ENCODE measurements at places on chromosomes 3 and 15. TPM values are rescaled to one million over a fixed set of nuclear protein-coding genes. Genes with fewer than 3 reads are reported as not detected.

CCDC13 gene
- total RNA-seq, result 2.0 TPM

SLC15A2 gene
- total RNA-seq, result 1.4 TPM

BTLA gene
- total RNA-seq, result not detected

GRCh38 chr3:70517124-70517890, 204.9 kb upstream of the MDFIC2 start:
- H3K4me1 ChIP-seq, result no peaks in the 10 kb centered on the region
- no peak overlapping the region for H3K4me3 ChIP-seq
- no peak overlapping the region for H3K27ac ChIP-seq
- H3K27me3 ChIP-seq, result no peaks in the 10 kb centered on the region

- H3K4me3 ChIP-seq, result no peak overlapping the region
- H3K4me1 ChIP-seq, result no peaks in the 10 kb centered on the region
- no peaks in the 10 kb centered on the region for H3K27me3 ChIP-seq
- no peaks in the 10 kb centered on the region for H3K36me3 ChIP-seq
- no peak overlapping the region for H3K27ac ChIP-seq
These were observed 99.6 kb downstream of the SLC25A26 start for GRCh38 chr3:66320390-66320789.

DNA sequence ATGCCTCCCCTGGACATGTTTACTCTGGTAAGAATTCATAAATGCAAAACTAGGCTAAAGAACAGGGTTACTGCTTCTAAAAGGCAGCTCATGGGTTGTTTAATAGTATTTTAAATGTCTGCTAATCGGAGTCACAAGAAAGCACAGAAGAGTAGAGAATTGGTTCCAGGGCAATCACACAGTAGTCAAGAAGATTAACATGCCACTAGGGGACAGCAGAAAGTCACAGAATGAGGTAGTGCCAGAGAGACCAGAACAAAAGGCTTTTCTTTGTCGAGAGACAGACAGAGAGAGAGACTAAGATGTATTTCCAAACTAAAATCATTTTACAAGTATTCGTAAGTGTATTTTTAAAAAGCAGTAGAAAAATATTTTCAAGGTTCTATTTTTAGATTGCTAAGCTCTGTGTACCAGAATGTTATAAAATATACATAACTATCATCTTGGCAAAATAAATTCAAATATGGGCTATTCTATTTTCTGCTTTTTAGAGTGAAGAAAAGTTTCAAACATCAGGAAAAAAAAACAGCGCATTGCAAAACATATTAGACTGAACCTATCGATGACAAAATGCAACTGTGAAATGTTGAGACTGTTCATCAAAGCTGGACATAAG, 78.3 kb upstream of the CDIN1 start:
- H3K27ac ChIP-seq, result no peak overlapping the region
- no peak overlapping the region for H3K4me3 ChIP-seq
- H3K4me1 ChIP-seq, result peaks cover 20% of the 10 kb centered on the region
- no peaks in the 10 kb centered on the region for H3K27me3 ChIP-seq
- no peaks in the 10 kb centered on the region for H3K36me3 ChIP-seq
- peak; percentile 18 for DNase-seq

EHD4 gene
- 9.3 TPM for total RNA-seq

DNA sequence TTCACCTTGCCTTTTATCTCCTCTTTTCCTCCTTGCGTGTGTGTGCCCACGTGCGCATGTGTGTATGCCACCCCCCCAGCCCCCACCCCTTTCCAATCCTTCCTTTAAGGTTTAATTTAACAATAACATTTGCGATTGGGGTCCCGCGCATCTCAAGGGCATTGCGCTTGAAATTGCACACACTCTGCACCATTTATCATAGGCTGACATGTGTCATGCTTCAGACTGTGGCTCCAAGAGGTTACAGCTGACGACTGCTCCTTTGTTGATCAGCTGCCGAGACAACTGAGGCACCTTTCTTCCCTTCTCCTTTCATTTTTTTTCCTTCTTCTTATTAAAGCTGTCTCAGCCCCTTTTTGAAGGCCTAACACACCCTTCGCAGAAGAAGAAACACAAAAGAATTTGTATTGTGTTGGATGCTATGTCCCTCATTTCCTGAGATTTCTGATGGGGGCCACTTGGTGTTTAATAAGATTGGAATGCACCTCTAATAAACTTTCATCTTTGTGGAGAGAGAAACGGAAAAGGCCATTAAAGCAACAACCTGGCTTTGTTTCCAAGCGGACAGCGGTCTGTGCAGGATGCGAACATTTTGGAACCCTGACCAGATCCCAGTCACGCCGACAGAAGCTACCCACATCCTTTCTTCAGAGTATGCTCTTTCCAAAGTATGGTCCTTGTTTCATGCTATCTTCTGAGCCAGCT, 470.1 kb downstream of the MCTP2 start:
- no peak overlapping the region for H3K4me3 ChIP-seq
- no peak overlapping the region for H3K27ac ChIP-seq
- H3K27me3 ChIP-seq, result no peaks in the 10 kb centered on the region
- no peak for DNase-seq

DNA sequence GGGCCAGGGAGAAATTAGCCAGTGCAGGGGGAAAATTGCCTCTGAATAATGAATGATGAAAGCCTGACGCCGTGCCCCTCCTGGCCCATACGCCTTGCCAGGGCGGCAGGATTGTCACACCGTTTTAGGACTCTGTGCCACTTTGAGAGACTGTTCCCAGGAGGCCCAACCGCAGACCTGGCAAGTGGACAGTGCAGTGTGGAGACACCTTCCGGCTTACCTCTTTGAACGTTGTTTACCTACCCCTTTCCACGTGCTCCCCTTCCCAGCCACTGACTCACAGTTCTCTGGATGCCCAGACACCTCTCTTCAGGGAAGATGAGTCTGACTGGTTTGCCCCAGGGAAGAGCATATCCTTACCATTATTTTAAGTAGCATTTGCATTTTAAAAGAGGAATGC, 84.0 kb upstream of the PXYLP1 start:
- peak overlapping the region; percentile 68 for H3K27ac ChIP-seq
- H3K27me3 ChIP-seq, result no peaks in the 10 kb centered on the region
- no peak for DNase-seq

GRCh38 chr3:129224984-129225393, 24.4 kb upstream of the COPG1 start:
- no peaks in the 10 kb centered on the region for H3K36me3 ChIP-seq
- no peak overlapping the region for H3K27ac ChIP-seq
- peaks cover 5% of the 10 kb centered on the region for H3K4me1 ChIP-seq
- DNase-seq, result no peak

DNA sequence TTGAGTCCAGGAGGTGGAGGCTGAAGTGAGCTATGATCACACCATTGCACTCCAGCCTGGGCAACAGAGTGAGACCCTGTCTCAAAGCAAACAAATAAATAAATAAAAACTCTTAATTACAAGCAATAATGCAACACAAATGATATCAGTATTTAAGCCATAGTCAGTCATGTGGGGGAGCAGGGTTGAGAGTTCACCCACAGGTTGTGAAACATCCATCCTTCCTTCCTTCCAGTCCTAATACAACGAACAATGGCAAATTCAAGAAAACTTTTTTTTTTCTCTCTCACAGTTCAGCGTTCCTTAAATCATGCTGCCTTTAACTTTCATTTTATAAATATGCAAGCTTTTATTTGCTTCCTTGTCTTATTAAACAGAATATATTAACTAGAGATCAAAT, 24.1 kb downstream of the ZNF592 start:
- H3K4me3 ChIP-seq, result no peak overlapping the region
- H3K4me1 ChIP-seq, result no peaks in the 10 kb centered on the region
- no peaks in the 10 kb centered on the region for H3K27me3 ChIP-seq
- H3K27ac ChIP-seq, result no peak overlapping the region
- peaks cover 12% of the 10 kb centered on the region for H3K36me3 ChIP-seq

DNA sequence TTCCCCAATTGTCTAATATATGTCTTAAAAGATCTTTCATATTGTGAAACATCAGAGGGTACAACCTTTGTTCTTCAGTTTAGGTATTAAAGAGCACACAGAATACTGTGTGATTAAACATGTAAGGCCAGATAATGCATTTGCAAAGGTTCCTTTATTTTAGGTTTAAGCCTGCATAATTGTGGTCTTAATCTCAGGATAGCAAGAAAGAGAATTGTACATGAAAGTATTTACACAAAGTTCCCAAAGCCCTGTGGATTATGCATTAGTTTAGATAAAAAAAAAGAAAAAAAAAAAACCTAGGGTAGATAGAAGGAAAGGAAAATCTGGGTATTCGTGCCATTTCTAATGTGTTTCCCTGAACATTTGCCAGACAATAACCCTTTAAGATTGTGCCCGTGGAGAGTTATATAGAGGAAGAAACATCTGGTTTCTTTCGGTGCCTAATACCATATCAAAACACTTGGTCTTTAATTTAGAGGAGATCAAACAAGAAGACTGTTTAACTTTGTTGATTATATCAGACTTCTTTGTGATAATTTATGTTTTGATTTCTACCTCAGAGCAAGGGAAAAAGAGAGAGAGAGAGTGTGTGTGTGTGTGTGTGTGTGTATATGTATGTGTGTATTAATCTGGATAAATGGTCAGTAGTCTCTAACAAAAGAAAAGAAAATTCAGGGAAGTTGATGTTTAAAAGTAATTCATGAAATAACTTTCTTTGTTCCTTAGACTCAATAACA, 139.6 kb upstream of the CGNL1 start:
- no peak for DNase-seq
- H3K4me3 ChIP-seq, result peak overlapping the region; percentile 67
- peaks cover 55% of the 10 kb centered on the region for H3K4me1 ChIP-seq

DNA sequence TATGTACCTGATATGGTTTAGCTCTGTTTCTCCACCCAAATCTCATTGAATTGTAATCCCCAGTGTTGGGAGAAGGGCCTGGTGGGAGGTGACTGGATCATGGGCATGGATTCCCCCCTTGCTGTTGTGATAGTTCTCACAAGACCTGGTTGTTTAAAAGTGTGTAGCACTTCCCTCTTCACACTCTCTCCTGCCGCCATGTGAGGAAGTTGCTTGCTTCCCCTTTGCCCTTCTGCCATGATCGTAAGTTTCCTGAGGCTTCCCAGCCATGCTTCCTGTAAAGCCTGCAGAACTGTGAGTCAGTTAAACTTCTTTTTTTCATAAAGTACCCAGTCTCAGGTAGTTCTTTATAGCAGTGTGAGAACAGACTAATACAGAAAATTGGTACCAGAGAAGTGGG, 93.1 kb downstream of the C3orf70 start:
- DNase-seq, result no peak
- H3K27me3 ChIP-seq, result no peaks in the 10 kb centered on the region
- H3K27ac ChIP-seq, result no peak overlapping the region
- no peak overlapping the region for H3K4me3 ChIP-seq
- H3K4me1 ChIP-seq, result no peaks in the 10 kb centered on the region
- H3K36me3 ChIP-seq, result peaks cover 48% of the 10 kb centered on the region

ASB14 gene
- not detected for total RNA-seq

RNU5B-1 gene
- total RNA-seq, result not detected

- no peak for DNase-seq
- H3K27me3 ChIP-seq, result no peaks in the 10 kb centered on the region
- no peak overlapping the region for H3K27ac ChIP-seq
- H3K36me3 ChIP-seq, result no peaks in the 10 kb centered on the region
- no peak overlapping the region for H3K4me3 ChIP-seq
These were observed 389.8 kb upstream of the KCNMB2 start for GRCh38 chr3:178146406-178146831.

DNA sequence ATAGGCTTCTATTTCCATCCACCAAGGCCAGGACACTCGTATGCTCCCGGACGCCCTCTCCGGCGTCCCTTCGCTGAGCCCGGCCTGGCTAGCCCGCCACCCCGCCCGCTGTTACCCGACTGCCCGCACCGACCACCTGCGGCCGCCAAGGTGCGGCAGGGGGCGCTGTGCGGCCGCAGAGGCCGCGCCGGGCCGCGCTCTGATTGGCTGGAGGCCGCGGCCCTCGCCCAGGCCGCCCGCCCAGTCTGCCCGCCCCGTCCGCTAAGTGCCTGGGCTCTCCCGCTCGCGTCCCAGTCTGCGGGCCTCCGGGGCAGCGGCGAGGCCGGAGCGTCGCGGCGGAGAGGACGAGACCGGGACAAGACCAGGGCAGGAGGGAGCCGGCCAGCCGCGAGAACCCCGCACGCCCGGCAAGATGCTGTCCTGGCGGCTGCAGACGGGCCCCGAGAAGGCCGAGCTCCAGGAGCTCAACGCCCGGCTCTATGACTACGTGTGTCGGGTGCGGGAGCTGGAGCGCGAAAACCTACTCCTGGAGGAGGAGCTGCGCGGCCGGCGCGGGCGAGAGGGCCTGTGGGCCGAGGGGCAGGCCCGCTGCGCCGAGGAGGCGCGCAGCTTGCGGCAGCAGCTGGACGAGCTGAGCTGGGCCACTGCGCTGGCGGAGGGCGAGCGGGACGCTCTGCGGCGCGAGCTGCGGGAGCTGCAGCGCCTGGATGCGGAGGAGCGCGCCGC, at the start of gene SYNM:
Gene SYNM, plus strand, starts transcription at position 293 of the 726 bp plus-strand sequence. Its CDS starts 120 bp downstream, at position 413.
- H3K4me1 ChIP-seq, result peaks cover 8% of the 10 kb centered on the region
- DNase-seq, result peak; percentile 73
- H3K36me3 ChIP-seq, result no peaks in the 10 kb centered on the region
- H3K27me3 ChIP-seq, result peaks cover 61% of the 10 kb centered on the region
- H3K4me3 ChIP-seq, result peak within 1 kb of the TSS; percentile 68
- no peak within 1 kb of the TSS for H3K27ac ChIP-seq

ITIH3 gene
- total RNA-seq, result not detected

MITF gene
- total RNA-seq, result 2.7 TPM

ANKUB1 gene
- total RNA-seq, result not detected

DNA sequence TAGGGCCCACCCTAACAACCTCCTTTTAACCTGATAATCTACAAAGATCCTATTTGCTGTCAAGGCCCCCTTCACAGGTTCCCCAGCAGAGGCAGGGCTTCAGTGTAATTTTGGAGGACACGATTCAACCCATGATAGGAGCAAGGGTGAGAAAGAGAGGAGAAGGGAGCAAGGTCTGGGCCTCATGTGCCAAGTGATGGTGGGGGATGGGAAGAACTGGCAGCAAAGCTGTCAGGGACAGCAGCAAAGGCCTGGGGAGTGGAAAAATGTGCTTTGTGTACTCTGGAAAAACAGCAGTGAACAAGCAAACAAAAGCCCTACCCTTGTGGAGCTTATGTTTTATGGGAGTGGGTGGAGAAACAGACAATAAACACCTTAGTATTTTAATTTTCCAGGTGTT, 2.7 kb upstream of the GALNT15 start:
- H3K36me3 ChIP-seq, result peaks cover 7% of the 10 kb centered on the region
- no peak overlapping the region for H3K27ac ChIP-seq
- DNase-seq, result no peak
- peaks cover 19% of the 10 kb centered on the region for H3K27me3 ChIP-seq
- H3K4me3 ChIP-seq, result no peak overlapping the region
- peaks cover 15% of the 10 kb centered on the region for H3K4me1 ChIP-seq

DNA sequence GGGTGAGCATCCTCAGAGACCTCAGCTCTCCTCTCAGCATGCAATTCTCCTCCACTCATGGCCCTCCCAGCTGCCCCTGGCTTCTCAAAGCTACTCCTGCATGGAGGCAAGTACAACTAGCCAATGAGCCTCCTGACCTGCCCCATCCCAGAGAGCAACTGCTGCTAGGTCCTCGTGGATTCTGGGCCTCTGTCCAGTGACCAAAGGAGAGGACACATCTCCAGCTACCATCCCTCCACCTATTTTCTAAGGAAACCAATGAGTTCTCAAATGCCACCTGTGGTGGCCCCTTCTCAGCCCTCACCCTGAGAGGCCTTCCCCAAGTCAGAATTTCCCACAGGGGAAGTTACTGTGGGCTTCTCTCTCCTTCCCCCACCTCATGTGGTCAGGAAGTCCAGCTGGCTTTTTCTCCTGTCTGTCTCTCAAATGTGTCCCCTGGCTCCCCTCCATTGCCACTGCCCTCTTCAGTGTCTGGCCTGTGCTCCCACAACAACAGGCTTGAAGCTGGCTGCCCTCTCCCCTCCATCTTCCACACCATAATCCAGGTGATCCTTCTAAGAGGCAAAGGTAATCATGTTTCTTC, 43.0 kb downstream of the LIPC start:
- H3K4me1 ChIP-seq, result peaks cover 49% of the 10 kb centered on the region
- DNase-seq, result no peak
- H3K36me3 ChIP-seq, result no peaks in the 10 kb centered on the region
- no peak overlapping the region for H3K4me3 ChIP-seq
- no peaks in the 10 kb centered on the region for H3K27me3 ChIP-seq
